NCI-H524 (cell line): ENCODE measurements at places on chromosomes 13 and 19.

- DNase-seq: no peak
Measured at GRCh38 chr13:49895826-49896225, 40.3 kb downstream of the SPRYD7 start.

DNA sequence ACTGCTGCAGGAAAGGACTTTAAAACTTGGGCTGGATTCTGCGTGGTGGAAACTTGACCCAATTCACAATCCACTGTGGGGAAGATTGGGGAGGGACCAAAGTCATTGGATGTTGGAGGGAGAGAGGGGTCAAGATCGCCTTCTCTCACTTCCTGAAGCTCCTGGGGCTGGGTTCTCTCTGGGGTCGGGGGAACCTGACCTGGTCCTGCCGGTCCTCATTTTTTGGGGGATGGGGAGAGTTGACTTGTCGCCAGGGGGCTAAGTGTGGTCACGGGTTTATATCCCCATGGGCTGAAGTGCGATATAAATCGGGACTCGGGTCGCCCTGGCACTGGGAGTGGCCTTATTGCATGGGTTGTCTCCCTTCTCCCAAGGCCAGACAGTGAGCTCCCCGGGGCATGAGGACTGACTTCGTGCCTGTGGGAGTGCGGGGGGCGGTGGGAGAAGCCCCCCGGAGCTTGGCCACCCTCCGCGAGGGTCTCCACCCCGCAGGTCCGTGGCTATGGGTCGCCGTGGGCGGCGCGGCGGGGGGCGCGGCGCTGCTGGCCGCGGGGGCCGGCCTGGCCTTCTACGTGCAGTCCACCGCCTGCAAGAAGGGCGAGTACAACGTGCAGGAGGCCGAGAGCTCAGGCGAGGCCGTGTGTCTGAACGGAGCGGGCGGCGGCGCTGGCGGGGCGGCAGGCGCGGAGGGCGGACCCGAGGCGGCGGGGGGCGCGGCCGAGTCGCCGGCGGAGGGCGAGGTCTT is 6.3 kb downstream of the ICAM5 start:
- DNase-seq: no peak

DNA sequence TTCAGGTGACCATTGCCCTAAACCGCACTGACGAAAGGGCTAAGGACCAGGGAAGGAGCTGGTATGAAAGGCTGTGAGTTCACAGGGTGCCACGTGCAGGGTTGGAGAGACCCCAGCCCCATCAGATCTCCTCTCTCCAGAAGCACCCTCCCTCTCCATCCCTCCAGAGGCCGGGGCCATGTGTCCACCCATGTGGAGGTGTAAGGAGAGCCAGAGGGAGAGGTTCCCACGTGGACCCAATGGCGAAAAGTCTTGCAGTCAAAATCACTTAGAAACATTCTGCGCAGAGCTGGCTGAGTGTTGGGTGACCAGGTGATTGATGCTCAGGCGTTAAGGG is 168.3 kb downstream of the COL4A1 start:
- no peak for DNase-seq

DNA sequence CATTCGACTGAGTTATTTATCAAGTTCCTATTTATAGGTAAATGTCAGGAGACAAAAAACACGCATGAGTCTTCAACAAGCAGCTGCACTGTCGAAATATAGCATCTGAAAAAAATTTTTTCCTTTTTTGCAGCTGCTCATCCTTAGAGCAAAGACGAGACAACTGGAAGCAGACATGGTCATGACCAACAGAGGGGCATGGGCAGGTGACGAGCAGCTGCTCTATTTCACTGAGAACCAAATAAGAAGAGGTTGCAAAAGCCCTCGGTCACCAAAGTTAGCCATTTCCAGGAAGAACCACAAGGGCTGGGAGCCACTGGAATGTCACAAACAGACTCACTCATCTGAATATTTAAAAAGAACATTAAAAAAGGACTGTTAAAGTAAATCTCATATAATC is 22.2 kb downstream of the SOHLH2 start:
- no peak for DNase-seq

DNA sequence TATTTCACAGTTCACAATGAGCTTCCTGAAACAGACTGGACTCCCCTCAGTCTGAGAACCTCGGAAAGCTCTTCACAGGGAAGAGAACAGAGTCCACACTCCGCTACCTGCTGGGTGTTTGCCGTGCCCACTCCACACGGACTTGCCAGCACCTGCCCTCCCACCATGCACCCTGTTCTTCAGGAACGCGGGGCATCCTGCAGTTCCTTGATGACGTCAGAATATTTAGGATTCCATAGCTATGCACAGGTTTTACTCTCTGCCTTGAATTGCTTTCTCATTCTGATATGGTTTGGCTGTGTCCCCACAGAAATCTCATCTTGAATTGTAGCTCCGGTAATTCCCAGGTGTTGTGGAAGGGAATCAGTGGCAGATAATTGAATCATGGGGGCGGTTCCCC is 74.4 kb upstream of the FARP1 start:
- no peak for DNase-seq

DNA sequence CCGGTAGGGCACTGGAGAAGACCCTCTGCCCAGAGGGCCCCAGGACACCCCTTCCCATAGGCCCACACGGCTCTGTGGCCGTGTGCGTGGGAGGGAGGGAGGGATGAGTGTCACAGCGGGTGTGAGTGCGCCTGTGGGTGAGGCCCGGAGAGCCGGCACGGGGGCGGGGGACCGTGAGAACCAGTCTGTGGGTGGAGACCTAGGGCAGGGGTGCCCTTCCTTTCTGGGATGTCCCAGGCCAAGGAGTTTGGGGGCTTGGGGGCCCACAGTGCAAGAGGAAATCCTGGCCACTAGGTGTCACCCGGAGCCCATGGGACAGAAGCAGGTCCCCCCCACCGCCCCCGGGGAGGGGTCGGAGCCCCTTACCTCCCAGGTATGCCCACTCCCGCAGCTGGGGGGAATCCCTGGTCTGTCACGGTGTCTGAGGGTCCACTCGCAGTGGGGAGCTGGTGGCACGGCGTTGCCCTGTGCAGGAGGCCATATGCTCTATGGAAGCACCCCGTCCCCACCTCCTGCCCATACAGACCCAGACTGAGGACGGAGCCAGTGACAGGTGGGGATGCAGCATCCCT is 16.0 kb upstream of the SLC7A10 start:
- DNase-seq: no peak

DNA sequence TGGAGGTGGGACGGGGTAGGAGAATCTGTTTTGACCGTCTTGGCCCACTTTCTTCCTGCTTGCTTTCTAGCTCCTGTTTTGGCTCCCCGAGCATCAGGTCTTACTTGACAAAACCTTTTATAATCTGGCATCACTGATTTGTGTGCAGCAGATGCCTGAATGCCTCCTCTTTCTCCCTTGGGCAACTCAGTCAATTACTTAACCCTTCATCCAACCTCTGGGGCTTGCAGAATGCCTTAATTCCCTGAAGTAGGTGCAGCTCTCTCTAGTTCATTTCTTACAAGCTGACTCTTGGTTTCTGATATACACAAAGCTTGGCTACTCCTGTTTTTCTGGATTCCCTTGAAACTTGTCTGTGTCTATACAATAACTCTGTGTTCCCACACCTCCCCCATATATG is 5.7 kb upstream of the NUP58 start:
- peak; percentile 29 for DNase-seq
